Activated CD8-positive, alpha-beta T cell treated with anti-CD3 and anti-CD28 coated beads, Interleukin-2, amount 10 ng/mL, durations not matched to agents 7 days and 5 days (primary cell): ENCODE measurements at places on chromosomes 6 and 20. TPM values are rescaled to one million over a fixed set of nuclear protein-coding genes. Genes with fewer than 3 reads are reported as not detected.

- H3K36me3 ChIP-seq = peaks cover 35% of the 10 kb centered on the region
- no peaks in the 10 kb centered on the region for H3K27me3 ChIP-seq
- peaks cover 8% of the 10 kb centered on the region for H3K4me1 ChIP-seq
- no peak overlapping the region for H3K27ac ChIP-seq
- no peak overlapping the region for H3K4me3 ChIP-seq
These were observed 82.2 kb downstream of the CTNNBL1 start for GRCh38 chr20:37776049-37776448.

DNA sequence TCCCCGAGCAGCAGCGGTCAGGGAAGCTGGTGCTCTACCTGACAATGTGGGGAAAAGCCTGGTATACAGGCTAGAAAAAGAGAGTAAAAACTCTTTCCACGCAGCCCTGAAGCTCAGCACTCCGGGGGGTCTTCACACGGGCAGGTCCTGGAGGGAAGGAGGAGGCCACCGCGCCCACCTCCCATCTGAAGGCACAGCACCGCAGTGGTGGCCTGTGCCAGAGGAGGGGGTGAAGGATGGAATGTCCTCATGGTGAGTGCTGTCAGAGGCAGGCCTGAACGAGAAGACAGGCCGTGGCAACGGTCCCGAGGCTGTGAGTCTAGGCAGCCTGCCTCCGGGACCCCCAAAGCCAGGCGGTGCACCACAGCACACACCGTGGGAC, 5.8 kb downstream of the SLC2A4RG start:
- H3K27ac ChIP-seq = no peak overlapping the region
- no peak for DNase-seq
- no peaks in the 10 kb centered on the region for H3K27me3 ChIP-seq
- H3K4me1 ChIP-seq = peaks cover 9% of the 10 kb centered on the region

GRCh38 chr20:60535211-60535610, 577.0 kb downstream of the CDH26 start:
- DNase-seq = no peak
- no peak overlapping the region for H3K27ac ChIP-seq
- no peaks in the 10 kb centered on the region for H3K27me3 ChIP-seq
- H3K4me3 ChIP-seq = no peak overlapping the region

The ADGRF4 gene
- not detected for total RNA-seq

- H3K4me3 ChIP-seq = no peak overlapping the region
- no peaks in the 10 kb centered on the region for H3K36me3 ChIP-seq
- peaks cover 5% of the 10 kb centered on the region for H3K27me3 ChIP-seq
- H3K27ac ChIP-seq = no peak overlapping the region
These were observed 106.7 kb upstream of the PLEKHG1 start for GRCh38 chr6:150492941-150493340.

DNA sequence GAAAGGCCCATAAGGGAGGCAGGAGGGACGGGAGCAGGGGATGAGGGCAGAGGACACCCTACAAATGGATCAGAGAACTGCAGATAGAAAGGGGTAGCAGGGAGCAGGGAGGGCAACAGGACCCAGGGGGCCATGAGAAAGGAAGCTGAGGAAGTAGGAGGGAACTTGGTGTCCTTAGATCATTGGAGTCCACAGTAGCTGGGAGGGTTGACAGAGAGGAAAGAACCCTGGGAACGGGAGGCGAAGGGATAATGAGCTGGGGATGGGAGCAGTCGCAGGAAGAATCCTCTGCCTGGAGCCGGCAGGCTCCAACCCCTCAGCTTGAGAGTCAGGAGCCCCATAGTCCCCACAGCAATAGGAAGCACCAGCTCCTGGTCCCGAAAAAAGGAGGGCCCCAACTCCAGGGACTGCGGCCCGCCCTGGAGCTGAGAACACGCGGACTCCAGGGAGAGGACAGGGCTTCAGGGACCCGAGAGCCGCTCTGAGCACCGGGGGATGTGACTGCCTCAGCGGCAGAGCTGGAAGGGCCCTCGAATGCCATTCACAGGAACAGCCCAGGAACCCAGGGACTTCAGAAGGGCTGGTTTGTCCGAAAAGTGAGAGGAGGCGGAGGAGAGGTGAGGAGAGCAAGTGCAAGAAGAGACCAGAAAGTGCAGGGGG, 32.7 kb downstream of the HLA-A start:
- H3K4me3 ChIP-seq = no peak overlapping the region
- peaks cover 4% of the 10 kb centered on the region for H3K36me3 ChIP-seq
- peaks cover 55% of the 10 kb centered on the region for H3K27me3 ChIP-seq
- no peak overlapping the region for H3K27ac ChIP-seq
- DNase-seq = no peak
- peaks cover 40% of the 10 kb centered on the region for H3K4me1 ChIP-seq

The VWA7 gene
- 6.4 TPM for total RNA-seq

The EYS gene
- total RNA-seq = not detected

DNA sequence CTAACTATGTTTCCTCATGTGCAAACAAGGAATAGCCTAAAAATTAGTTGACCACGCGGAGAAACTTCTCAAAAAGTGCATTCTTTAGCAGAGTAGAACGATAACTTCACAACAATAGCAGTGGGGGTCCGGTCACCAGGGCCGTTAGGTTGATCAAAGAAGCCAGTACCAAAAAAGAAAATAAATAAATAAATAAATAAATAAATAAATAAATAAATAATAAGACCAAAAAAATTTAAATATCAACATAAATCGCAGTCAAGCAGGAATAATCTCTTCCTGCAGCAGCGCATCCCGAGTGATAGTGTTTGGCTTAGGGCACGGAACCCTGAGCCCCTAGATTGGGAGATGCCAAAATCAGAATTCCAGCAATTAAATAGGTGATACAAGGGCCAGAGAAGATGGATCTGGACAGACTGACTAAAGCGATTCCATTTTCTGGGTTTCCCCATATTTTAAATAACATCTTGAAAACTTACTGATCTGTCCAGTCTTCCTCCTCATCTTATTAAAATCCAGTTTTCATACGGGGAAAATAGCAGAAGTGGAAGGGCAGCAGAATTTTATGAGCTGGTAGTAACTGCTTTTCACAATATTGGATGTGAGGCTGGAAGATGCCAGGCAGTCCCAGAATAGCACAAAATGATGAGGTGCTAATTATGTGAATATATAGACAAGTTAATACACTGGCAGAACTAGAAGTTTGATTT, 4.4 kb upstream of the OLIG3 start:
- H3K4me3 ChIP-seq = no peak overlapping the region
- H3K36me3 ChIP-seq = peaks cover 3% of the 10 kb centered on the region
- no peak for DNase-seq
